ENCODE measurements at places on chromosomes 12 and 14.
A peak's percentile ranks its signal among the peaks of the same experiment; 100 is the strongest.

DNA sequence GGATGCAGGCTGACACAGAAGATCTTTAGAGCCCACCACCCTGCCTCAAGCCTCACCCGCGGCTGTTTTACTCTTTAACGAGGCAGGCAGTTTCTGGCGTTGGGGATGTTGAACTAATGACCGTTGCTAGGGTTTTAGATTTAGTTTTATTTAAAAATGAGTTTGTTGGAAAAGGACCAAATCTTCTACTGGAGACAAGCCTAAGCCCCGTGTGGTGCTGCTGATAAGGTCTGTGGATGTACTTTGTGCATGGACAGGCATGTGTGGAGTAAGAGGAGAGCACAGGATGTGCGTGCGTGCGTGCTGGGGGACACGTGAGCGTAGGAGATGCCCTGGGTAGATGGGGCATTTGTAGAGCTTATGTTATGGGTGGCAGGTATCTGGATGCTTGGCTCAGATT is 5.7 kb downstream of the NTF3 start:
- DNase-seq, result peak; percentile 42

DNA sequence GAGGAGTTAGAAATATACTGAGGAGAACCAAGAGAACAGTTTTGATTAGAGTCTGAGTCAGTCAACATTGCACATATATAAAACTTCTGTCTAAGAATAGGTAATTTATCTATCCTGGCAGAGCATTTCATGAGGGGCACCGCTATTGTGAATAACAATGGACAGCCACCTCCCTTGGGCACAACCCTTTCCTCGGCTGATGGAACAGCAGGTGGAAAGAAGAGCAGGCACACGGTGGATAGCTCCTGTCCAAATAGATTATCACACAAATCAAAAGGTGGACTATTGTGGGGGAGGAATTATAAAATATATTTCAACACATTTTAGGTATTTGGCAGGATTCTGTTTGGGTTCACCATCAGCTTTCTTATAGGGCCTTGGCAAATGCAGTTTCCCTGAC is 84.0 kb upstream of the PTPRB start:
- DNase-seq, result no peak

- no peak for DNase-seq
These were observed 18.8 kb downstream of the C12orf43 start for GRCh38 chr12:120997448-120997847.

DNA sequence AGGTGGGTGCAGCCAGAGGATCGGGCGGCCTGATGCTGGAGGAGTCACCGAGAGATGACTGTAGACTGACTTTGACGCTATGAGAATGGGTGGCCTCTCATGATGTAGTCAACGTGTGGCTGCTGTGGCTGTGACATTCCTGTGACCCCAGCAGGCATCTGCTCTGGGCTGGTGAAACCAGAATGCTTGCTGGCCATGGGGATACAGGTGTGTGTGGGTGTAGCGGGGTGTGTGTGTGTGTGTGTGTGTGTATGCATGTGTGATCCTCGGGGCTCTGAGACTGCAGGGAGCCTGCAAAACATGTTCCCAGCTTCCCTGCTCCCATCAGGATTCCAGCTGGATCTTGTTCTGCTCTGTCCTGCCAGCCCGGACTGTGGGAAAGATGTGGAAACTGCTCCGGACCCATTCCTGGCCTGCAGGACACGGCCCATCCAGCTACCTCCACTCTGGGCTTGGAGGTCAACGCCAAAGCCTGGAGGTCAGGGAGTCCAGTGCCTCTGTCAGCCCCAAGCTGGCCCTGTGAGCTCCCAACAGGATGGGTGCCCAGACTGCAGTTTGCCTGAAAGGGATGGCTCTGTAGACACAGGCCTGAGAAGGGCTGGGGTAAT is 18.8 kb upstream of the HHIPL1 start:
- DNase-seq, result no peak

GRCh38 chr14:56112781-56113180 is 5.4 kb upstream of the PELI2 start:
- DNase-seq, result no peak

- no peak for DNase-seq
These were observed 27.3 kb upstream of the EMP1 start for GRCh38 chr12:13169272-13169671.

DNA sequence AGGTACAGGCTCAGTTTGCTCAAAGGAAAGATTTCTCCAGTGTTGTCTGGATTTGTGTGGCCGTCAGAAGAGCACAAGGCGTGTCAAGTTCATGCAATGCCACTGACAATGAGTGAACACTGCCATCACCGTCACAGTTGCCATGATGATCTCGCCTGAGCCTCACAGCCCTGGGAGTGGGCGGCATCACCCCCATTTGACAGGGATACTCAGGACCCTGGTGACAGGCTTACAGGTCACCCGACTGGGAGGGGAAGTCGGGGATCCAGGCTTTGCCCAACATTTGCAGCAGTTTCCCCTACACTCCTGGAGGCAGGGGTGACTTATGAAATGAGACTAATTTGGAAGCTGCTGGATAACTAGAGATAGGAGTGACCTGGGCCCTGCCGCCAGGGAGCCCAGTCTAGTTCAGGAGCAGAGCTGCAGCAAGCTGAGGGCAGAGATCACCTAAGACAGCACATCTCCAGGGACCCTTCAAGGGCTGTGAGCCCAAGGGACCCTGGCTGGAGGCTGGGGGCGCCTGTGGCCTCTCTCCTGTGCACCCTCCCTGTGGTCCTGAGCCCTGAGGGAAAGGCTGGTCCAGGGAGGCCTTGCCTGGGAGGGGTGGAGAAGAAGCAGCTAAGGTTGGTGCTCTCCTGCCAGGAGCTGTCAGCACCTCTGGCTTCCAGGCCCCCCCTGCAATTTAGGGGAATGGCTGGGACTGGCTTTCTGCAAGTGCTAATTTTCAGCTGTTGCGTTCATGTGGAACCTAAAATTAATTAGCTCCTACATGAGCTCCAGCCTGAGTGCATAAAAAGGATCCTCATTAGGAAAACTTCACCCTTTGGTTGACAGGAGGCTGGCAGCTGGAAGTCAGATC is 32.4 kb upstream of the BEGAIN start:
- no peak for DNase-seq

DNA sequence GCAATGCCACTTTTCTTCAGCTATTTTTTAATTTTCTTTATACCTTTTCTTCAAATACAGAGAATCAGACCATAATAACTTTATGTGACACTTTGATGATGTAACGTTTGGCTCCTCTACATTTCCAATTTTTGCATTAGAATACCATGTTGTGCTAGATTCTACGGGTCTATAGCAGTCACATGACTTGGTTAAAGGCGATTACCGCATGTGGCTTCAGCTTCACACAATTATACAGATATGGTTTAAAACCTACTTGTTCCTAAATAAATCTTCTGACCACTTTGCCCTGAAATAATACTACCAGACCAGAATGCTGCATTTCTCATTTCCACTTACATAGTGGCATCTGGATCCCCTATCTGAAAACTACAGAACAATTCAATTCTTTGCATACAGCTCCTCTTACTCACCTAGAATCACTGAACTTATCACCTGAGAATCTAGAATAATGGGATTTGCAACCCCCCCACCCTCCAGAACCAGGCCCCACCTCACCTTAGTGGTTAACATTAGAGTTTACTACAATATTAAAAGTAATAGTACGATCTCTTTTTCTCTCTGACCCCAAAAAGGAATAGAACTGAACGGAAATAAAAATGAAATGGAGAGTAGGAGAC is 1.3 kb downstream of the MAX start:
- no peak for DNase-seq

DNA sequence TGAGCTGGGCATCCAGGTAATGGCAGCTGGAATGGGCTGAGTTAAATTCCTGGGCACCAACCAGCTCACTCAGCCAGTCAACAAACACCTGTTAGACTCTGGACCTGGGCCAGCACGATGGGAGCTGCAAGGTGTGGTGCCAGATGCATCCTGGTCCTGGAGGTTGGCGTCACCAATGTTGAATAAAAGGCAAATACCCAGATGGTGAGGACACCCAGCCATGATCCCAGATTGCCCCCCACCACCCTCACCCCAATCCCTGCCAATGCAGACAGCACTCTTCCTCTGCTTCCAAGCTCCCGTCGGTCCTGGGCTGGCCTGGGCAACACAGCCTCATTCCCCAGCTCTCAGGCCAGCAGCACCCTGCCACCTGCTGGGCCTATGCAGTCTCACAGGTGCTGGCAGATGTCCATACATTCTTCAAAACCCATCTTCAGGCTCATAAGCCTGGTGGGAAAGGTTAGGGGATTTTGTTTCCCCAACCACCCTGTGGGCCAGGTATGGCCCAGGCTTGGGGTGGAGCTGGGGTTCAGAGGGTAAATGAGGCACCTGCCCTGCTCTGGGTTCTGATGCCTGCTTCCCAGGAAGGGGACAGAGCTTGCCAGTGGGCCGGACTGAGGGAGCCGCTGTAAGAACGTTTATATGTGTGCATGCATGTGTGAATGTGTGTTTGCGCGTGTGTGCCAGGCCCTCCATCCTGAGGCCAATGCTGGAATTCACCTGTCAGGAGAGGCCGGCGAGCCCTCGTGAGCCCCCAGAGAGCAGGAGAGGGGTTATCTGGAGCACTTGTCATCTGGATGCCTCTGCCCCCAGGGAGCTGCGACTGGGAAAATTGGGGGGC is 58.0 kb downstream of the LGMN start:
- DNase-seq, result no peak

- DNase-seq, result no peak
These were observed 31.9 kb downstream of the NUAK1 start for GRCh38 chr12:106106892-106107291.

- DNase-seq, result no peak
These were observed 427.5 kb downstream of the SNAPC1 start for GRCh38 chr14:62189698-62190097.

GRCh38 chr14:59251811-59252771 is 63.6 kb downstream of the DAAM1 start:
- no peak for DNase-seq

DNA sequence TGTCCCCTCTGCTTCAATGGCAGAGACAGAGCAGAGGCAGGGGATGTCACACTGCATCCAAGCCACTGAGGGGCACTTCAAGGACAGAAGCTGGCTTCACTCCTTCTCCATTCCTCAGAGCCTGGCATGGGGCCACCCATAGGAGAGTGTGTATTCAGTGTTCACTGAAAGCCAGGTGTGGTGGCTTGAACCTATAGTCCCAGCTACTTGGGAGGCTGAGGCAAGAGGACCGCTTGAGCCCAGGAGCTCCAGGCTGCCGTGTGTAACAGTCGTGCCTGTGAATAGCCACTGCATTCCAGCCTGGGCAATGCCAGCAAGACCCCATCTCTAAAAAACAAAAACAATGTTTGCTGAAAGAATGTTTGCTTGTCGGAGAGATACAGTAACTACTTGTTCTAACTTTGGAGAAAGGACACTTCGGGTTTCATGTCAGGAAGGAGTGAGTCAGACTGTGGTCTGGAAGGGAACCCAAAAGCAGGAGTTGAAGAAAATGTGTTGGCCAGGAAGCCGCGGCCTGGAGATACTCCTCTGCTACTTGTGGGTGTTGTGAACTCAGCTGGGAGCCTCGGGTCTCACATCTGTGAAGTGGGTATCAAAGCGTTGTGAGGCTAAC is 43.4 kb downstream of the ELK3 start:
- DNase-seq, result peak; percentile 88

DNA sequence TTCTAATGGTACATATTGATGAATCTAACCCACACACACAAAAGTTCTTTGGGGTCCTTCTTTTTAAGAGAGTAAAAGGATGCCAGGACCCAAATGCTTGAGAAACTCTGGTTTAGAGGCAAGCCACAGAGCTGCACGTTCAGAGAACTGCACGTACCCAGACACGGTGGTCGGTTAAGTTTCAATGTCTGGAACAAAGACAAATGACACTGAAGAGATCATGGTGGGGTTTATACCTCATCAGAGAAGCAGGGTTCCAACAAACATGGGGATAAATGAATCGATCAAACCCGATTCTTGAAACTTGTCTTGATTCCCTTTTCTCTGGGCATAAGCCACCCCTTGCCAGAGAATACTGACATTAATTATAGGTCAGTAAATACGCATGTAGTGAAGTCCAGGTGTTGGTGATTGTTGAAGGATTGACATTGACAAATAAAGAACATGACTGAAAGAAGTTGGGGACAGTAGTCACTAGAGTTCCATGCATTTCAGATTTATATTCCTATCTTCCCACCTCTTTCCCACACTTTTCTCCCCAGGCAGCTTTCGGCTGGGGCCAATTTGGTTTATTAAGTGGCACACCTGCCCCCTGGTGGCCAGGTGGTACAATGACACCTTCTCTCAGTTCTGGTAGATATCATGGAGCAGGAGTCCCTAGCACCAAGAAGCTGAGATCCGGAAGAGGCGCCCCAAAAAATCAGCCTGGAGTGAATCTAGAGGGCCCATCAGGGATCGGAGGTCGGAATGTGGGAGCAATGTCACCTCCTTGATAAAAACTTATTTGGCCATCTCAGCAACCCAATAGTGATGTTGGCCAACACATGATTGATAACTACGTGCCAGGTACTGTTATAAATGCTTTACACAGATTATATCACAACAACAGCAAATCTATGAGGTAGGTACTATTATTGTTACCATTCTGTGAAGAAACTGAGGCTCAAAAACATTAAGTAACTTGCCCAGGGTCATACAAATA is 17.8 kb upstream of the HDAC7 start:
- DNase-seq, result peak; percentile 87

DNA sequence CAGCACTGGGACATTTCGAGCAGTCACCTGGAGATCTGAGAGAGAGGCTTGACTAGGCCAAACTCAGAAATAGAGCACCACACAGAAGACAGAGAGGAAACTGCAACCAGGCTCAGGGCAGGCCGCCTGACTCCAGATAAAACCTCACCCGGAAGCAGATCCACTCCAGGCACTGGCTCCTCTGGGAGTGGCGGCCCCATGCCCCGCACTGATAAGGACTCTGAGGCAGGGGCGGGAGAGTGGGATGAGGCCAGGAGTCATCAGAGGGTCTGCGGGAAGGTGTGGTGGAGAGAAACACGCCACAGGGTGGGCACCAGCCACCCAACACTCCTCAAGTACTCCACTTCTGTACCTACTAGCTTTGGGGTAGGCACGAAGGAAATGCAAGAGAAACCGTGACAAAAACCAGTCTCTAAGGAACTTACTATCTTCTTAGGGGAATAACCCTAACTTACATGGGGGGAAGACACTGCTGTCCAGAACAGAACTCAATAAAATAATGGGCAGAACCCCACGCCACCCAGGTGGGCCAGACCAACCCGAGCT is 71.3 kb downstream of the CHGA start:
- no peak for DNase-seq

DNA sequence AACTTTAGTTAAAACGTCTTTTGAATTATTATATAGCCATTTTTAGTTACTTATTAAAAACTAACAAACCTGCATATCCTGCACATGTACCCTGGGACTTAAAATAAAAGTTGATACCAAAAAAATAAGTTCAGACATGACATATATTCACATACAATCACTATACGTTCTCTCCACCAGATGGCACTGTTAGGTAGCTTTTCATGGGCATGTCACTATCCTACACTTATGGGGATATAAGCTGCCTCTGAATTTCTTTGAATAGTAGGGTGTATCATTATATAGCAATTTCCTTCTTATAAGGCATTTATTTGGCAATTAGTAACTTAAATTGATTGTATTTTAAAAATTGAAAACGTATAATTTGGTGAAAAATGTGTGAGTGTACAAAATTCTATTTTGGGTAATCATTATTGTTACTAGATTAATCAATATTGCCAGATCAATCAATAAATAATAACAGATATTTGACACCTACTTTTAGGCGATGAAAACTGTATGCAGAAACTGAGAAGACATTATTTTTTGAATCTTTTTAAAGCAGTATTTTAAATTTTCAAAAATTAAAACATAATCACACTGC is 31.8 kb upstream of the OR10A7 start:
- DNase-seq, result no peak
